ENCODE measurements at places on chromosomes 5 and 9. TPM values are rescaled to one million over a fixed set of nuclear protein-coding genes. Genes with fewer than 3 reads are reported as not detected.

- no peak for DNase-seq
Measured at GRCh38 chr9:124009531-124010217, 1.9 kb upstream of the LHX2 start.

GRCh38 chr5:172896465-172896864 is 62.4 kb downstream of the ERGIC1 start:
- no peak for DNase-seq

- DNase-seq, result no peak
Measured at GRCh38 chr9:115138151-115138550, 20.2 kb upstream of the TNC start.

GRCh38 chr9:18536554-18536953 is 62.6 kb downstream of the ADAMTSL1 start:
- no peak for DNase-seq

DNA sequence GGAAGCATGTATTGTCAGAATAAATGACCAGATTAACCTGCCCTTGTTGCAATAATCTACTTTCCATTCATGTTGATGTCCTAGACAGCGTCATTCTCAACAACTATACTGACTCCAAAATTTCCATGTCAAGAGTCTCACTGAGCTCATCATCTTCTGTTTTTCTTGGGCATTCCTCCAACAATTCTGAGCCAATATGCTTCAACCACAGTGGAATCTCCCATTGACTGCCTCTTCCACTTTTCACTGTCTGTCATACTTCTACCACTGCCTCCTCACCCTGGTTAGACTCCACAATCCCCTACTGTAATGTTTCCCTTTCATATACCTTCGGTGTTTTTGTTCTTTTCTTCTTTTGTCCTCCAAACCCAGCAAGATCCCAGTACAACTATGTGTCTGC is 162.8 kb downstream of the TLE1 start:
- DNase-seq, result no peak

Gene LEAP2
- 2.2 TPM for polyA plus RNA-seq

Gene ABLIM3
- 89.7 TPM for polyA plus RNA-seq
